ENCODE measurements at places on chromosomes 16 and 17.

DNA sequence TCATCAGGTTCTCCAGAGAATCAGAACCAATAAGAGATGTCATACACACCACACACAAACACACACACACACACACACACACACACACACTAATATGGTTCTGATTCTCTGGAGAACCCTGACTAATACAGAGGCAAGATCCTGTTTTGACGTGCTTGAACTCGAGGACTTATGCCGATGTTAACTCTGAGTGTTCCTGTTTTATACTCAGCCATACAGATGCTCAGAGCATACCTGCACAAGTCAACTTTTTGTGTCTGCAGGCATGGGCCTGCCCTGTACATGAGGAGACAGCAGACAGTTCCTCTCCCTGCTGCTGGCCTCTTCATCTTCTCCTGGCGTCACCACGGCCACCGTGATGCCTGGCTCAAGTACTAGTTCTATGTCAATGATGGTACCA is 635.9 kb downstream of the WWOX start:
- DNase-seq: no peak

GRCh38 chr17:61351745-61352407 is 47.8 kb upstream of the TBX2 start:
- no peak for DNase-seq

GRCh38 chr17:59508999-59509625 is 56.3 kb upstream of the DHX40 start:
- DNase-seq: no peak

DNA sequence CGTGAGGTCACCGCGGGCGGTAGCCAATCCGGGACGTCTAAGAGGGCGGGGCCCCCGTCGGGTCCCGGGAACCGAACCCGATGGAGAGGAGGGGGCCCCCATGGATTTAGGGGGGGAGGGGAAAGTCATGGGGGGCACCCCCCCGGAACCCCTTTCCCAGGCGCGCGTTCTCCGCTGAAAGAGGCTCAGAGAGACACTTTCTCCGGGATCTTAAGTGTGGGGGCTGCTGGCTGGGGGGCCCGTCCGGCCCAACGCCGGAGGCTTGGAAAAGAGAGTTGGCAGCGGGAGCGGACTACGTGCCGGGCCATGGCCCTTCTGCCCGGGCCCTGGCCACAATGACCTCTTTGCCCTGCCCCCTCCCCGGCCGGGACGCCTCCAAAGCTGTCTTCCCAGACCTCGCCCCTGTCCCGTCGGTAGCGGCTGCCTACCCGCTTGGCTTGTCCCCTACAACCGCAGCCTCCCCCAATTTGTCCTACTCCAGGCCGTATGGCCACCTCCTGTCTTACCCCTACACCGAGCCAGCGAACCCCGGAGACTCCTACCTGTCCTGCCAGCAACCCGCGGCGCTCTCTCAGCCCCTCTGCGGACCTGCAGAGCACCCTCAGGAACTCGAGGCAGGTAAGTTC is at the start of gene DLX4:
Gene DLX4, plus strand, starts transcription at position 57 of the 626 bp plus-strand sequence. Its CDS starts 279 bp downstream, at position 336.
- no peak for DNase-seq

GRCh38 chr16:15757630-15758251 is 99.1 kb downstream of the MYH11 start:
- DNase-seq: no peak

- DNase-seq: no peak
Observed at GRCh38 chr16:12846592-12846991, 42.9 kb upstream of the CPPED1 start.

- DNase-seq: no peak
Observed at GRCh38 chr17:45578516-45579455, 88.3 kb upstream of the PLEKHM1 start.

GRCh38 chr16:55552621-55553020 is 13.9 kb upstream of the CAPNS2 start:
- no peak for DNase-seq

DNA sequence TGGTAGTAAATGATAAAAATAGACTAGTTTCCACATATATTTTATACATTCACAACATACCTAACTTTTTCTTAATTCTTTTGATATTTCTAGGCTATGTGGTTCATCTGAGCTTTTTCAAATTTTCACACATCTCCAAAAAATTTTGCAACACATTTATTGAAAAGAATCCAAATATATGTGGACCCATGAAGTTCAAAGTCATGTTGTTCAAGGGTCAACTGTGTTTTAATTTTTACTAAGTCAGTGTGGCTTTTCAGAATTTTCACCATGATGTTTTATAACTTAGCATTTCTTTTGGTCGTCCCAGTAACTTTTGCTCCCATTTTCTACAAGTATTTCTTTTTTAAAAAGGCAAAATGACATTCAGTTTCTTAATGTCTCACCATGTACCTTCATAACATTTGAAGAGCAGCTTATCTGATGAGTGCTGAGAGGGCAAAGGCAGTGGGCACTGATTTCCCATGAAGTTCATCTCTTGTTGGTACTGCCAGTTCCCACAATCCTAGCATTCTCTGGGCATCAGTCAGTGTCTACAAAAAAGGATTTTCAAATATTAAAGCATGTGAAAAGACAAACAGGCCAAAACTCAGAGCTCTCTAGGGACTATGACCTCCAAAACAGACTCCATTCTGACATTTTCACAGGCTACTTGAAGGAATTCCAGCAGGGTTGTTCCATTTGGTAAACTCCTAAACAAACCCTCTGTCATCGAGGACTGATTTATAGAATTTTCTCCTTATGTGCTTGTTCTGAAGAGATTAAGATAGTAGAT is 80.3 kb downstream of the MRTFB start:
- DNase-seq: no peak

- no peak for DNase-seq
Observed at GRCh38 chr17:79977708-79978547, 57.7 kb downstream of the TBC1D16 start.

DNA sequence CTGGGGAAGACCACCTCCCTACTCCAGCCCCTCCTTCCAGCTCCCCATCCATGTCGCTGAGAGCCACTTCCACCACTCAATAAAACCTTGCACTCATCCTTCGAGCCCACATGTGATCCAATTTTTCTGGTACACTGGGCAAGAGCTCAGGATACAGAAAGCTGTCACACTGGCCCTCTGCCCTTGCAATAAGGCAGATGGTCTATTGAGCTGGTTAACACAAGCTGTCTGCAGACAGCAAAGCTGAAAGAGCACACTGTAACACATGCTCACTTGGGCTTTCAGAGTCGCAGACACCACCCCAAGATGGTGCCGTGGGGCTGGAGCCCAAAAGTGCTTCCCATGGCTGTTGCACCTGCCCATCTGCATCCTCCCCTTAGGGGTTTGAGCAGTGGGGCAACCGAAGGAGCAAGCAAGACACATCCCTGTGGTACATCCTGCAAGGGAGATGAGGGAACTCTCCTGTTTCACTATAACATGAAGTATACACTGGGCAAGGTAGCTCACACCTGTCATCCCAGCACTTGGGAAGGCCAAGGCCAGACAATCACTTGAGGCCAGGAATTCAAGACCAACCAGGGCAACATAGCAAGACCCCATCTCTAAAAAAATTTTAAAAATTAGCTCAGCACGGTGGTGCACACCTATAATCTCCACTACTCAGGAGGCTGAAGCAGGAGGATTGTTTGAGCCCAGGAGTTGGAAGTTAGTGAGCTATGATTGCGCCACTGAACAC is 52.8 kb upstream of the C17orf78 start:
- no peak for DNase-seq

DNA sequence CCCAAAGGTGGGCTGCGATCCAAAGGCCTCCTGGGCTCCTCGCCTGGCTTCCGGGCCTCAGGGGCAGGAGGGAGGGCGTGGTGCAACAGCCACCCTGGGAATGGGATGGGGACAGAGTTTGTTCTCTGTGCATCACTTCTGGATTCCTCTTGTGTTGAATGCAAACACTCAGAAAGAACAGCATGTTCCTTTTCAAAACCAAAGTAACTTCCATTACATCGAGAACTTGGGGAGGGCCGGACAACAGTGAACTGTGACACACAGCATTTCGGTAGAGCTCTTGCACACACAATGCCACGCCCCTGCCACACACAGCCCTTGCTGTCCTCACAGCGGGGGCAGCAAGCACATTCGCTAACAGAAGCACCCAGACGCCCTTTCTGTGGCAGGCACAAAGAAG is 36.1 kb upstream of the FASN start:
- no peak for DNase-seq

GRCh38 chr17:5468075-5468473 is 708 bp downstream of the DHX33 start:
- peak; percentile 8 for DNase-seq

GRCh38 chr17:55760643-55761355 is 9.9 kb downstream of the PCTP start:
- no peak for DNase-seq

DNA sequence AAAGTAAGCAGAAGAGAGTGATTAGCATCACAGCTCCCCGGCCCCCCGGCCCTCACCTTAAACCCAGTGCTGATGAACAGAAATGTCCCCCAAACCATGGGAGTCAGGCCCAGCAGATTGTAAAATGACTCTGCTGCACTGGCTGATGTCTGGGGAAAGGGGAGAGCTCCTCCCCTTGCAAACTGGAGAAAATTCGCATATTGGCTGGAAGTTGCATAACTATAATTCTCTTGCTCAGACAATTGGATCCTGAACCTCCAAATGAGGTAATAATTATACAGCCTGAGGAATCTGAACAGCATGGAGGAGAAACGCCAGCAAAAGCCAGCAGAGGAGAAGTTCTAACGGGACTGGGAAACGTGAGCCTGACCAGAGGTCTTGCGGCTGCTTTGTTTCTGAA is 109.7 kb downstream of the C16orf95 start:
- no peak for DNase-seq

DNA sequence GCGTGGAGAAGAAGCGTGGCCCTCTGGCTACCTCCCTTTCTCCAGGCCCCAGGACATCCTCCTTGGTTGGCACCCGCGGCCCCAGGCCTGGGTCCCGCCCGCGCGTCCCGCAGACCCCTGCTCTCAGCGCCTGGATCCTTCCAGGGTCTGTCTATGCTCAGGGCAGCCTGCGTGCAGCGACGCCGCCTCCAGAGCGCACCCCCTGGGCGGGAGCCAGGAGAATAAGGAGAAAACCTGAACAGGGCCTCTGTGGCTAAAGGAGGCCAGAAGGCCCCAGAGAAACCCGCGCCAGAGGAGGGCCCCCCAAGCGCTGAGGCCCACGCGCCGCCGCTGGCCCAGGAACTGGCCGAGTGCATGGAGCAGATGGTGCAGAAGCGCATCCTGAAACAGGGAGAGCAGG is 40.4 kb upstream of the DNAJA2 start:
- no peak for DNase-seq

- no peak for DNase-seq
Observed at GRCh38 chr17:5683241-5683640, 98.9 kb upstream of the NLRP1 start.

- no peak for DNase-seq
Observed at GRCh38 chr16:84369938-84370627, 1.7 kb downstream of the ATP2C2 start.

- DNase-seq: no peak
Observed at GRCh38 chr17:31251105-31251969, 45.7 kb downstream of the OMG start.

DNA sequence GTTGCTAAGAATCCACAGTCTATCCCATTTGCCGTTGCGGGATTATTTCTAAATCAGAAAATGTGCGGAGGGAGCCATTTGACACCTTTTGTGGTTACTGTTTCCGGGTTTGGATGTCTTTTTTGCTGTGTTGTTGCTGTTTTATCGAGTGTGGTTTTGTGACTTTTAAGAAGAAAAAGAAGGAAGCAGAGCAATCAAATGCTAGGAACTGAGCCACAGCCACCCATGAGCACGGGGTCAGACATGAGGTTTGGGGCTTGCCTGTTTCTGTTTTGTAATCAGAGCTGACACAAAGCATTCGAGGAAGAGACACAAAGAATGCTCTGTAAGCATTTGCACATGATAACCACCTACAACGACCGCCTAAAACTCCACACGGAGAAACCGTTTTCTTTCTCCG is 53.1 kb upstream of the CHMP6 start:
- peak; percentile 25 for DNase-seq

DNA sequence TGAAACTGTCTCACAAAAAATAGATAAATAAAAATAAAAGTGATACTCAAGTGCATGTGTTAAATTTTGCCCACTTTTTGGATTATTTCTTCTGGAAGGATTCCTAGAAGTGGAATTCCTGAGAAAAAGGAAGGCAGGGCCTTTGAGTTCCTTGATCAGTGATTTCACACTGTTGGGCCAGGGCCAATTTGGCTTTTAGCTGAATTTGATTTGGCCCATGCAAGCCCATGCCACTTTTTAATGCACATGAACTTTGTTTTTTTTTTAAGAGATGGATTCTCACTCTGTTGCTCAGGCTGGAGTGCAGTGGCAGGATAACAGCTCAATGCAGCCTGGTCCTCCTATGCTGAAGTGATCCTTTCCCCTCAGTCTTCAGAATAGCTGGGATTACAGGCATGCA is 96.3 kb downstream of the TNFRSF13B start:
- no peak for DNase-seq

DNA sequence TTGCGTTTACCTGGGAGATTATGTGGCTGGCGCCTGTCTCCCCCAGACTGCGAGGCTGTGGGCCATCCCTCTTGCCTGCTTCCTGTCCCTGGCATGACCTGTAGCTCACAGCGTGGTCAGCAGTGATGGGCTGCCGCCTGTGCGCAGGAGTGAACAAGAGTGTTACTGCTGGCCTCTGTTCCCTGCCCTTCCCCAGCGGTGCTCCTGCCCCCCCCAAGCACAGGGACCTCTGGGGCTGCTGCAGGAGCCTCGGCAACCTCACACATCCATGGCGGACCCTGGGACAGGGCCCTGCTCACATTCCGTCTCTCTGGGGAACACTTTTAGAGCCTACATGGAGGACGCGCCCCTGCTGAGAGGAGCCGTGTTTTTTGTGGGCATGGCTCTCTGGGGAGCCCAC is 10.6 kb downstream of the TSC2 start:
- no peak for DNase-seq

- DNase-seq: peak; percentile 62
Observed at GRCh38 chr16:8729779-8730334, 55.4 kb downstream of the ABAT start.

GRCh38 chr17:36136439-36136838 is 32.8 kb downstream of the CCL4 start:
- DNase-seq: no peak

- no peak for DNase-seq
Observed at GRCh38 chr17:41519501-41520224, 973 bp upstream of the KRT15 start.

- DNase-seq: no peak
Observed at GRCh38 chr17:77019893-77020379, 120.8 kb upstream of the SEC14L1 start.

GRCh38 chr16:84541999-84542817 is 37.7 kb upstream of the MEAK7 start:
- no peak for DNase-seq

GRCh38 chr16:73274140-73274539 is 226.2 kb upstream of the ZFHX3 start:
- DNase-seq: no peak
